Activated naive CD4-positive, alpha-beta T cell treated with anti-CD3 and anti-CD28 coated beads for 36 hours (primary cell): ENCODE measurements at places on chromosomes 4 and X. TPM values are rescaled to one million over a fixed set of nuclear protein-coding genes. Genes with fewer than 3 reads are reported as not detected.

Gene DACH2
- not detected for total RNA-seq

Gene SLC6A8
- 0.32 TPM for total RNA-seq

- no peak overlapping the region for H3K4me3 ChIP-seq
- DNase-seq: peak; percentile 83
- H3K27ac ChIP-seq: no peak overlapping the region
- H3K4me1 ChIP-seq: peaks cover 25% of the 10 kb centered on the region
Observed at GRCh38 chr4:123477711-123478209, 81.2 kb downstream of the SPRY1 start.

GRCh38 chrX:40459571-40460158, 121.1 kb upstream of the ATP6AP2 start:
- no peak overlapping the region for H3K4me3 ChIP-seq
- DNase-seq: no peak
- H3K27ac ChIP-seq: no peak overlapping the region
- H3K4me1 ChIP-seq: no peaks in the 10 kb centered on the region
- H3K36me3 ChIP-seq: no peaks in the 10 kb centered on the region
